RPMI7951 (cell line): ENCODE measurements at places on chromosomes 2 and 18. TPM values are rescaled to one million over a fixed set of nuclear protein-coding genes. Genes with fewer than 3 reads are reported as not detected.

Gene SP5
- total RNA-seq: 0.20 TPM in 1 of 2 replicates, not detected in the other

Gene PSMA8
- not detected in 2 replicates for total RNA-seq

Gene DLX1
- total RNA-seq: 7.8 and 8.8 TPM in 2 replicates

Gene MBD1
- total RNA-seq: 36.3 and 44.3 TPM in 2 replicates

Gene GTF2A1L
- total RNA-seq: 0.29 and 0.60 TPM in 2 replicates

Gene DAPL1
- 1.2 TPM in 1 of 2 replicates, not detected in the other for total RNA-seq

Gene UGT1A6
- not detected in 2 replicates for total RNA-seq

Gene KCNIP3
- total RNA-seq: 4.1 and 10.8 TPM in 2 replicates

Gene LYG2
- not detected in 2 replicates for total RNA-seq

Gene SNRPD1
- total RNA-seq: 30.2 and 30.6 TPM in 2 replicates

Gene TRABD2A
- 5.3 and 7.1 TPM in 2 replicates for total RNA-seq

Gene IL1B
- total RNA-seq: 57.5 and 71.6 TPM in 2 replicates

Gene CHST9
- not detected in 2 replicates for total RNA-seq

Gene SPIRE1
- total RNA-seq: 12.2 and 15.7 TPM in 2 replicates

Gene LAMA3
- 0.49 and 2.9 TPM in 2 replicates for total RNA-seq

Gene PROKR1
- total RNA-seq: not detected in 2 replicates

Gene UGT1A3
- not detected in 2 replicates for total RNA-seq

Gene ATOH8
- total RNA-seq: 7.2 and 7.3 TPM in 2 replicates

Gene HRH4
- not detected in 2 replicates for total RNA-seq

Gene IGFBP2
- 3.5 and 6.4 TPM in 2 replicates for total RNA-seq

Gene SERPINB12
- total RNA-seq: not detected in 2 replicates

Gene PLA2R1
- total RNA-seq: 6.9 and 7.6 TPM in 2 replicates

Gene NEUROD1
- not detected in 2 replicates for total RNA-seq

Gene ABCA12
- total RNA-seq: under 0.01 TPM in 1 of 2 replicates, not detected in the other

Gene APCDD1
- total RNA-seq: 1.6 and 4.7 TPM in 2 replicates

Gene FAP
- 142 and 170 TPM in 2 replicates for total RNA-seq

Gene GPR75
- 1.1 and 1.4 TPM in 2 replicates for total RNA-seq
